ENCODE measurements at places on chromosomes 6 and 20. TPM values are rescaled to one million over a fixed set of nuclear protein-coding genes. Genes with fewer than 3 reads are reported as not detected.

The PRR18 gene
- not detected for total RNA-seq

The PRR3 gene
- total RNA-seq: 12.9 TPM

The PPP2R5D gene
- 54.3 TPM for total RNA-seq

The PTGIS gene
- total RNA-seq: 0.15 TPM

The DBNDD2 gene
- 12.8 TPM for total RNA-seq

The KCNK5 gene
- 0.15 TPM for total RNA-seq

The MCHR2 gene
- total RNA-seq: not detected

The GMPR gene
- total RNA-seq: 1.7 TPM

The PREX1 gene
- 3.6 TPM for total RNA-seq

The MUC22 gene
- total RNA-seq: not detected

The RIPOR3 gene
- total RNA-seq: 0.30 TPM

The MROH8 gene
- total RNA-seq: 0.89 TPM

The CAGE1 gene
- total RNA-seq: not detected

The TP53TG5 gene
- not detected for total RNA-seq

The GSTA2 gene
- total RNA-seq: not detected

The KCNQ5 gene
- total RNA-seq: 0.30 TPM

The MYB gene
- total RNA-seq: 0.45 TPM

The RSPH3 gene
- 2.1 TPM for total RNA-seq

The CPNE5 gene
- not detected for total RNA-seq

The GNMT gene
- not detected for total RNA-seq

The PXDC1 gene
- total RNA-seq: 40.9 TPM

The HSPA1L gene
- total RNA-seq: 0.50 TPM

The C20orf202 gene
- total RNA-seq: not detected

The TBX18 gene
- 9.4 TPM for total RNA-seq

The SPDEF gene
- total RNA-seq: not detected

Data from bronchus fibroblast of lung (primary cell).